ENCODE measurements at places on chromosomes 16 and 17. TPM values are rescaled to one million over a fixed set of nuclear protein-coding genes. Genes with fewer than 3 reads are reported as not detected.

Gene KRT28
- total RNA-seq, result not detected

Gene ATAD5
- 3.2 TPM for total RNA-seq

Gene TEKT1
- not detected for total RNA-seq

Gene SLC38A8
- 1.3 TPM for total RNA-seq

Gene TLCD2
- 5.6 TPM for total RNA-seq

Gene TLCD3B
- total RNA-seq, result not detected

GRCh38 chr17:59513934-59514841 is 51.2 kb upstream of the DHX40 start:
- DNase-seq, result peak; percentile 48
- no peaks in the 10 kb centered on the region for H3K4me1 ChIP-seq
- H3K4me3 ChIP-seq, result no peak overlapping the region
- H3K36me3 ChIP-seq, result no peaks in the 10 kb centered on the region
- H3K27me3 ChIP-seq, result no peaks in the 10 kb centered on the region

DNA sequence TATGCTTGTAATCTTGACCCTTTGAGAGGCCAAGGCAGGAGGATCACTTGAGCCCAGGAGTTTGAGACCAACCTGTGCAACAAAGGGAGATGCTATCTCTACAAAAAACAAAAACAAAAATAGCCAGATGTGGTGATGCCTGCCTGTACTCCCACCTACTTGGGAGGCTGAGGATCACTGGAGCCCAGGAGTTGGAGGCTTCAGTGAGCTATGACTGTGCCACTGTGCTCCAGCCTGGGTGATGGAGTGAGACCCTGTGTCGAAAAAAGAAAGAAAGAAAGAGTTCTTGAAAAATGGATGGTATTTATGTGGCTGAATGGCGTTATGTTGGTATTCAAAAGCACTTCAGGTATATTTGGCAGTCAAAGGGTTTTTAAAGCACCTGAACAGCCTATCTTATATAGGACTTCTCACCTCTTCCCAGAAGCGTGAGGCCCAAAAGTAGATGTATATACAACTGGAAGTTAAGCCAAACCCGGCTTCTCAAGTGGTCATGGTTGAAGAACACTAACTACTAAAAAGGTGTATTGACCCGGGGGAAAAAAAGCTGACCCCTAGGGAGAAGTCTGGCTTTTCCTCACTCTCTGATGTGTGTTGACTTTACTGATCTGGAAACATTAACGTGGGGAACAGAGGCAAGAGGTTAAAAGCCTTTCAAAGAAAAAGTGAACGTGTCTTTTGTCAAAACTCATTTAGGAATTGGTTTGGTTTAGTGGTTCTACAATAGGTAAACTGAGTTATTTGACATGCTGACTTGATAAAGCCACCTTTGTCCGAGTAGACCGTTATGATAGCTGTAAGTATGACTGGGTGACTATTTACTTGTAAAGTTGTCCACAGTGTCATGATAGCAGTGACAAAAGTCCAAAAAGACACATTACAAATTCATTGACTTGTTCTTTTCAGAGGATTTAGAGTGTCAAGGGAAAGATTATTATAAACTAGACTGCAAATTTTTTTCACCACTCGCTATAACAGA is 183.4 kb downstream of the IRX3 start:
- H3K36me3 ChIP-seq, result no peaks in the 10 kb centered on the region
- no peaks in the 10 kb centered on the region for H3K4me1 ChIP-seq
- no peak overlapping the region for H3K27ac ChIP-seq
- no peak for DNase-seq
- H3K27me3 ChIP-seq, result no peaks in the 10 kb centered on the region

DNA sequence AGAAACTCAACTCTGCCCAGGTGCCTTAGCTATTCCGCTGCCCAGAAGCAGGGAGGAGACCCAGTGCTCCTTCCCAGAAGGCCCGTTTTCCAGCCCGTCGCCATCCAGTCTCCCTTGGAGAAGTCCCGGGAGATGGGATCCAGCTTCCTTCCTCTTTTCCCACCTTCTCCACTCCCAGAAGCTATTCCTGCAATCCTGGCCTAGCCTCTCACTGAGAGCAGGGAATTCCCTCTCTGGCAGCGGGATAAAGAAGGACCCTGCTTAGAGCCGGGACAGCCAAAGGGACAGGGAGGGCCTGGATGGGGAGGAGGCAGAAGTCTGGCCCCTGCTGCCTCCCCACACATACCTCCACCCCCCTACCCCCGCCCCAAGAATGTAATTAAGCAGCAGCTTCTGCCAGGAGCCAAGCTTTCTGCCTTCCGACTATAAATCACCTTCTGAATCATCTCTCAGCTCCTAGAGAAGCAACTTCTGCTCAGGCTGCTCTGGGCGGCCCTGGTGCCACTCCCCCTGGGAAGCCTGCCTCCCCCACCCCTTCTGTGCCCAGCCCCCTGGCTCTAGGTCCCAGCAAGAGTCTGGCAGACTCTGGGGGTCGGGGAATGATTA is 6.4 kb downstream of the WNT3 start:
- no peak overlapping the region for H3K4me3 ChIP-seq
- no peaks in the 10 kb centered on the region for H3K27me3 ChIP-seq
- DNase-seq, result peak; percentile 32
- H3K27ac ChIP-seq, result no peak overlapping the region

DNA sequence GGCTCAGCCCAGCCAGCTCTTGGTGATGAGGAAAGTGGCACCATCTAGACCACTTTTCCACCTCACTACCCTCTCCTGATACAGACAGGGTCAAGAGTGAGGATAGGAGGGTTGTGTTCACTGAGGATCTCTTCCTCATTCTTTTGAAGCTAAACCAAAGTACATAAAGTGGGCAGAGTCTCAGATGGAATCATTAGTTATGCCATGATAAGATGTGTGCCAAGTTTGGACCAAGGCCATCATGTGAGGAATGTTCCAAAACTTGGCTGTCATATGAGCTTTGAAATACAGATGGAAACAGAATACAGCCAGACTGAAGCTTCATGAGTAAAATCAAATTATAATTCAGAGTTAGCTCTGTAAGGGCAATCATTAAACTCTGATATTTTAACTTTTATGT is 37.2 kb downstream of the ACSM1 start:
- H3K36me3 ChIP-seq, result no peaks in the 10 kb centered on the region
- no peak overlapping the region for H3K27ac ChIP-seq
- no peaks in the 10 kb centered on the region for H3K4me1 ChIP-seq
- H3K27me3 ChIP-seq, result no peaks in the 10 kb centered on the region
- no peak for DNase-seq

DNA sequence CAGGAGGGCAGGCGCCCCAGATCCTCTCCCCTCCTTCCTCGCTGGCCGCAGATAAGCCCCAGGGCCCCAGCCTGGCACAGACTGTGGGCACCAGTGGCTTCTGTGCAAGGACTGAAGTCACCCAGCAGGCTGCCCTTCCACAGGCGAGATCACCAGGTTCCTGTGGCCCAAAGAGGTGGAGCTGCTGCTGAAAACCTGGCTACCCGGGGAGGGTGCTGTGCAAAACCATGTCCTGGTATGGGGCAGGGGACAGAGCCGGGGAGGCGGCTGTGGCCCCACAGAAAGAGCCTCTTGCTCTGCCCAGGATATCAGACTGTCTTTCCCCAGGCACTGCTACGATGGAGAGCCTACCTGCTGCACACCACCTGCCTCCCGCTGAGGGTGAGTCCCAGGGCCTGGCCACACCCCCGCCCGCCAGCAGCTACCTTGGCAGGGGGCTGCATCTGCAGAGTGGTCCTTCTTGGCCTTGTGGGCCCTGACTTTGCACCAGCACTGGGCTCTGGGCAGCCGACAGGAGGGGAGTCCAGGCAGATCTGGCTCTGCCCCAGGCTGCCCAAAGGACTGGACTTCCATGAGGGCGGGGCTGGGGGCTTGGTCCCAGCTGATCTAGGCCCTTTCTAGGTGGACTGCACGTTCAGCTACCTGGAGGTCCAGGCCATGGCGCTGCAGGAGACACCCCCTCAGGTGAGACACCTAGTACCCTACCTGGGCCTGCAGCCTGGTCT is 615 bp downstream of the CARMIL2 start:
- no peak for DNase-seq
- no peak overlapping the region for H3K4me3 ChIP-seq
- no peak overlapping the region for H3K27ac ChIP-seq

DNA sequence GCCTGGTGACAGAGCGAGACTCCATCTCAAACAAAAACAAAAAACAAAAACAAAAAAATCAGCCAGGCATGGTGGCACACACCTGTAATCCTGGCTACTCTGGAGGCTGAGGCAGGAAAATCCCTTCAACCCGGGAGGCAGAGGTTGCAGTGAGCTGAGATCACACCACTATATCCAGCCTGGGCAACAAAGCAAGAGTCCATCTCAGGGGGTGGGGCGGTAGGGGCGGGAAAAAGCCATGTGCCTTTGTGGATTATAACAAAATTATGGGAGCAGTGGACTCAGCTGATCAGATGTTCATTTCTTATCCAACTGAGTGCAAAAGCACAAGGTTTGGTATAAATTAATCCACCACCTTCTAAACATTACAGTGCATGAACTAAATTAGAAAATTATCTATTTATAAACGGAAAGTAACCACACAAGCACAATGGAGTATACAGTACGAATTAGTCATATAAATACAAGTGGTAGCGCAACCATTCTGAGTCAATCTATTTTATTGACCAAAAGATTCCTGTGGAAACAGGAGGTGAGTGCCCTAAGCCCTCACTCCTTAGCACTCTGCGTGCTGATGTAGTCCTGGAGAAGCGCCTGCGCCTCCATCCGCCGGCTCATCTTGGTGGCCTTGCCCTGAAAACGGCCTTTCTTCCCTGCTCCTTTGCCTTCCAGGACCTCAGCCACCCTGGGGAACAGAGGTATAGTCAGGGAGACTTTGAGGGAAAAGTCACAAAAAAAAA is 14.0 kb downstream of the AARSD1 start:
- no peak overlapping the region for H3K4me3 ChIP-seq
- H3K36me3 ChIP-seq, result no peaks in the 10 kb centered on the region
- DNase-seq, result no peak
- no peak overlapping the region for H3K27ac ChIP-seq

DNA sequence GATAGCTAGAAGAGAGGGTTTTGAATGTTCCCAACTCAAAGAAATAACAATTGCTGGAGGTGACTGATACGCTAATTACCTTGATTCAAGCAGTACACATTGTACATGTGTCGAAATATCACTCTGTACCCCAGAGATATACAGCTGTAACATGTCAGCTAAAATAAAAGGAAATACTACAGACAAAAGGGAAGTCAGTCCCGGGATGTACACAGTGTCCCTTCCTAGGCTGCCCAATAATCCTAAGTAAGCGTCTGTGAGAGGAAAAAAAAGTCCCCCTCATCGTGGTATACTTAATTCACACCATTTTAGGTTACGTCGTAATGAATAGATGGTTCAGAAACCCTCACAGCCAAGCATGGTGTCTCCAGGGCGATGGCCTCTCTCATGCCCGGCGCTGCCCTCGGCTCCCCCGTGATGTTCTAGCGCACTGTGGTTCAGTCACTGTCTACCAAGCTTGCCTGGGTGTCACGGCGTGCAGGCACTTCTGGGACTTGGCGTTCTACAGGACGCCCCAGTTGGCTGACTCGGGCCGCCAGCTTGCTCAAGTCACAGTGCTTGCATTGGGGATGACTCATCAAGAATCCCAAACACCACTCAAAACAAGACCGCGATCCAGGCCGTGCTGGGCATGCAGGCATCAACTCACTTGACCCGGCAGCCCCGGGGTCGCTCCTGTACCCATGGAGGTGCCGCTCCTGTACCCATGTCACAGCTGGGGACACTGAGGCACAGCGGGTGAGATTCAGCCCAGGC is 27.6 kb downstream of the CCDC40 start:
- H3K27ac ChIP-seq, result peak overlapping the region; percentile 51
- H3K27me3 ChIP-seq, result no peaks in the 10 kb centered on the region
- no peak overlapping the region for H3K4me3 ChIP-seq
- H3K4me1 ChIP-seq, result no peaks in the 10 kb centered on the region
- H3K36me3 ChIP-seq, result no peaks in the 10 kb centered on the region

- no peaks in the 10 kb centered on the region for H3K4me1 ChIP-seq
- H3K27ac ChIP-seq, result no peak overlapping the region
- H3K36me3 ChIP-seq, result no peaks in the 10 kb centered on the region
- DNase-seq, result no peak
- H3K27me3 ChIP-seq, result no peaks in the 10 kb centered on the region
Observed at GRCh38 chr17:34614698-34615097, 35.3 kb downstream of the TMEM132E start.

- H3K36me3 ChIP-seq, result no peaks in the 10 kb centered on the region
- no peaks in the 10 kb centered on the region for H3K27me3 ChIP-seq
- no peak overlapping the region for H3K27ac ChIP-seq
- H3K4me1 ChIP-seq, result no peaks in the 10 kb centered on the region
Observed at GRCh38 chr17:79041041-79041570, 17.1 kb downstream of the C1QTNF1 start.

GRCh38 chr16:29729116-29729521 is 16.7 kb downstream of the C16orf54 start:
- H3K27me3 ChIP-seq, result no peaks in the 10 kb centered on the region
- no peaks in the 10 kb centered on the region for H3K4me1 ChIP-seq
- H3K4me3 ChIP-seq, result no peak overlapping the region
- no peaks in the 10 kb centered on the region for H3K36me3 ChIP-seq
- no peak for DNase-seq

DNA sequence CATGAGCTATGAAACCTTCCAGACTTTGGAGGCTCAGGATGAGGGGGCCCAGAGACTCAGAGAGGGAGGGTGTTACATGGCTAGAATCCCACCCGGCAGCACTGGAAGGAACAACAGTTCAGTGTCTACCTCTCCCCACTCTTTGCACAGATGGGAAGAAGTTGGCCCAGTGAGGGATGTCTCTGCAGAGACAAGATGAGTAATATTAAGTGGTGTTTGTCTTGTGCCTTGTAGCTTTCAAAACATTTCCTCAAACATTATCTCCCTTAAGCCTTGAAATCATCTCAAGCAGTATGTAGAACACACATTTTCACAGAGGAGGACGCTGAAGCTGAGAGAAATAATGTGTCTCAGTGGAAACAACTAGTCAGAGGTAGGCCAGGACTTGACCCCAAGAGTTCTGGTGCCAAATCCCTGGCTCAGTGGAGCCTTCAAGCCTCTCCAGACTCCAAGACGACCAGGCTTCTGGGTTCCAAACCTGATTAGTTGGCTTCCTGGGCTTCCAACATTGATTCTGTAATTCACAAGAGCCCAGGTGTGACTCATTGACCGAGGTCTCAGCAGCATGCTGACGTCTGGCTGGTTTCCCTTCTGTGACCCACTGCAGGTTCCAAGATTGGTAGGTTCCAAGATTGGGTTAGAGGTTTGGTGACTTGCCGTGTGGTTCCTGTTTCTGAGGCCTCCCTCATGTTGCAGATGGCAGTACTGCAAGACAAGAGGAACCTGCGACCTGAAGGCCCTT is 7.4 kb downstream of the RNF112 start:
- H3K4me1 ChIP-seq, result no peaks in the 10 kb centered on the region
- no peaks in the 10 kb centered on the region for H3K36me3 ChIP-seq
- H3K27ac ChIP-seq, result no peak overlapping the region
- DNase-seq, result no peak
- no peaks in the 10 kb centered on the region for H3K27me3 ChIP-seq

DNA sequence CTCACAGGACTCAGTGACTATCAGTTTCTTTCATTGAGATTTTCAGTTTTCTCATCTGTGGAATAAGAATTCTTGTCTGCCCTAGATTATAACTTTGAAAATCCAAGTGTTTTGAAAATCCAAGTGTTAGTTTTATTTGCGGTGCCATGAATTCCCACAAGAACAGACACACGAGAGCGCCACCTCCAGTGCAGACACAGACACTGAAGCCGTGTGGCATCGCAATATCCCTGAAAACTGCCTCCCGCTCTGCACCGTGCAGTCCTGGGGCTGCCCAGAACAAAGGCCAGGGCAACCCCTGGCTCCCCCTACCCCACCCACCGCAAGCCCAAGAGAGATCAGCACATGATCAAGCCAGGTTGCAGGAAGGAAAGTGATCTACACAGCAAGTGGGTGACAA is 229.5 kb upstream of the ASIC2 start:
- H3K27me3 ChIP-seq, result no peaks in the 10 kb centered on the region
- no peak overlapping the region for H3K4me3 ChIP-seq
- H3K36me3 ChIP-seq, result no peaks in the 10 kb centered on the region
- no peak overlapping the region for H3K27ac ChIP-seq
- DNase-seq, result no peak
